ENCODE measurements at places on chromosomes 6 and 20.

DNA sequence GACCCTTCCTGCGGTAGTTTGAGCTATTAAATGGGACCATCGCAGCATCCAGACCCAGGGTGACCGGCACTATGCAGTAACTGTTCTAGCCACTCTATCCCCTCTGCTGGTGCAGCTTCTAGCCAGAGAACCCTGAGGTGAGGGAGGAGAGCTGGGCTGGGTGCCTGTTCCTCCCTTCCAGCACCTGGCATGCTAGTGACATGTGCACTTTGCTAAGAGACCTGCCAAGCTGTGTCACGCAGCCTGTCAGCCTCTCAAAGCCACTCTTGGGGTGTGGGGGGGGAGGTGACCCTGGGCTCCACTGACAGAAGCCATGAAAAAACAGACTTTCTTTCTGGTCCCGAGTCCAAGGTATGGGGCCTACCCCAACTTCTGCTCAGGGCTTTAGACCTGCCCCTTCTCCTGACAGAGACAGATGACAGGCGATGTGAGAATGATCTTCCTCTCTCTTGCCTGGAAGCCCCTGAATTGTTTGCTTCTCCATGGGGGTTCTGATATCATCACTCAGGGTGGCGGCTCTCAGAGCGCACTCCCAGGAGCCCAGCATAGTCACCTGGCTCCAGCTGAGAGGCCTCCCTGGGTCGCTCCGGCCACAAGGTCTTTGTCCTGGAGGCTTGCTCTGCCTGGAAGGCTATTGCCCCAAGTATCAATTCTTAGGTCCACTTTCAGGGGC is 47.2 kb upstream of the MLN start:
- DNase-seq, result no peak

GRCh38 chr6:137931849-137932465 is 64.9 kb downstream of the TNFAIP3 start:
- no peak for DNase-seq

- DNase-seq, result no peak
These were observed 330.3 kb upstream of the PRDM1 start for GRCh38 chr6:105755885-105756284.

DNA sequence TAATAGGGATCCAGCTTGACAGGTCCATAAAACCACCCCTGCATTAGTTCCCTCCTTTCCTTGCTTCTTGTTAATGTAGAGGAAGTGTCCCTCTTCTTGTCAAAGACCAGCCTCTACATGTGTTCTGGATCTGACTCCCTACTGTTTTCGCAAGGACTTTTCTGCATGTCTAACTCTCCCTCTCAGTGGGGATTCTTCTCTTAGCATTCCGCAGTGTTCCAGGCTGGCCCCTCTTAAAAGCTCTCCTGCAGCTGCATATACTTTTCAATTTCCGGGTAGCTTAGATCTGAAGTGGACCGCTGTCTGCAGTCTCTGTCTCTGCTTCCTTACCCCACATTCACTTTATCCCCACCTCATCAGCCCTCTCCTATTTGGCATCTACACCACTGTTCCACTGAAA is 96.1 kb upstream of the MAN1A1 start:
- DNase-seq, result no peak

DNA sequence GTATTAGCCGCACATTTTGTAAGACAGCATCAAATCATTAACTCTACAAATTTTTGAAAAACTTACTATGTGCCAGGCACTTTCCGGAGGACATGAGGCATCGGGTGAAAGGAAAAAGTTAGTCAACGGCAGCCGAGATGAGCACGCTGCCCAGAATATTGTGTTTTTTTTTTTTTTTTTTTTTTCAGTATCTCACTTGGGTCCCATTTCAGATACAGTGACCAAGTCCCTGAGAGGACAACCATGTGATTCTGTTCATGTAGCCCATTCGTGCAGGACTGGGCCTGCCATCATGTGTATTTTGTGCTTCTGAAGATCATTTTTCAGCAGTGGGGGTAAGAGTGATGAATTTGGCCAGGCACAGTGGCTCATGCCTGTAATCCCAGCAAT is 1.3 kb downstream of the SLA2 start:
- no peak for DNase-seq

GRCh38 chr6:165704045-165704748 is 41.2 kb upstream of the PDE10A start:
- DNase-seq, result no peak

DNA sequence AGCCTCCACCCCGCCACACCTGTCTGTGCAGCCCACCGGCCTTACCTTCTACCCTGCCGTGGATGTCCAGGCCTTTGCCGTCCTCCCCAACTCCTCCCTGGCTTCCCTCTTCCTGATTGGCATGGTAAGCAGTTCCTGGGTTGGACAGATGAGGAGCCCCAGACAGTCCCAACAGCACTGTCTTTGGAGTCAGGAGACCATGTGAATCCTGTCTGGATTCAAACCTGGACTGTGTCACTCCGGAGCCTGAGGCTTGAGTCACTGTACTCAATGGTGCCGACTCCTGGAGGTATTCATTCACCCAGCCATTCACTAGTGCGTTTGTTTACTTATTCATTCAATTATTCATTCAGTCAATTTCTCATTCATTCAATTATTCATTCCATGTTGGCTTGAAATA is 20.0 kb upstream of the LBP start:
- DNase-seq, result no peak

DNA sequence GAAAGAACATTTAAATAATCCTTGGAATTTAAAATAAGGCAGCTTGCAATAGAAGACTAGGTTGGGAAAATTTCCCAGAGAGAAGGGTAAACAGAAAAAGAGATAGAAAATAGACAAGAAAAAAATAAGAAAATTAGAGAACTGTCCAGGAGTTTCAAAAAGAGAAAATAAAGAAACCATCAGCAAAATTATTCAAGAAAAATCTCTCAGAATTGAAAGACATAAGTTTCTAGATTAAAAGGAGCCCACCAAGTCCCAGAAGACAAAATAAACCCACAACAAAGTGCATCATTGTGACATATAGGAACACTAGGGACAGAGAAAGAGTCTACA is 88.6 kb upstream of the CDYL start:
- no peak for DNase-seq

Measured in NCI-H1930 (cell line).